ENCODE measurements at places on chromosomes 3 and 15.

- DNase-seq, result no peak
These were observed 15.7 kb upstream of the ZXDC start for GRCh38 chr3:126491221-126492013.

DNA sequence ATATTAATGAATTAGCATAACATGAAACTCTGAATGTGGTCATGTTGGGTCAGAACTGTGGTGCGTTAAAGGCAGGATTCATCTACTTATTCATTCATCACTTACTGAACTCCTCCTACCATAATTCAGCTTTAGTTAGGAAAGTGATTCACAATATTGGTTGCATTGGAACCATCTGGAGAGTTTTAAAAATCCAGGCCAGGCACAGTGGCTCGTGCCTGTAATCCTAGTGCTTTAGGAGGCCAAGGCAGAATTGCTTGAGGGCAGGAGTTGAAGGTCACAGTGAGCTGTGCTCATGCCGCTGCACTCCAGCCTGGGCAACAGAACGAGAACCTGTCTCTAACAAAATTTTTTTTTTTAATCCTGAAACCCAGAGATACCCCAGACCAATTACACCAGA lies 44.2 kb upstream of the ATG7 start:
- DNase-seq, result no peak

GRCh38 chr3:39166134-39166710 lies 12.8 kb upstream of the CSRNP1 start:
- DNase-seq, result no peak

DNA sequence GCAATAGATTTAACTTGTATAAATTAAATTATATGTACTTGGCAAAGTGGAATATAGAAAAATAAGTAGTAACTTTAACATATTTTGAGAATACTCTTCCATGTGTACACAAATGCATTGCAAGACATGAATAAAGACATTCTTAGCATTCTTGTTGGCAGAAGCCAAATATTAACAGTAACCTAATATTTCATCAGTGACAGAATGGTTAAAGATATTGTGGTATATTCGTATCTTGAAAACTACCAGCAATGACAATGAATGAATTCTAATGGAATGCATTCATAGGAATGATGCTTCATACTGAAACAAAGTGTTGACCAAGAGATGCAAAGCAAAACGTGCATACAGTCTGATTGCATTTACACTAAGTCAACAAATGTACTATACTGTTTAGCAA lies 524.7 kb downstream of the GRM7 start:
- DNase-seq, result no peak

DNA sequence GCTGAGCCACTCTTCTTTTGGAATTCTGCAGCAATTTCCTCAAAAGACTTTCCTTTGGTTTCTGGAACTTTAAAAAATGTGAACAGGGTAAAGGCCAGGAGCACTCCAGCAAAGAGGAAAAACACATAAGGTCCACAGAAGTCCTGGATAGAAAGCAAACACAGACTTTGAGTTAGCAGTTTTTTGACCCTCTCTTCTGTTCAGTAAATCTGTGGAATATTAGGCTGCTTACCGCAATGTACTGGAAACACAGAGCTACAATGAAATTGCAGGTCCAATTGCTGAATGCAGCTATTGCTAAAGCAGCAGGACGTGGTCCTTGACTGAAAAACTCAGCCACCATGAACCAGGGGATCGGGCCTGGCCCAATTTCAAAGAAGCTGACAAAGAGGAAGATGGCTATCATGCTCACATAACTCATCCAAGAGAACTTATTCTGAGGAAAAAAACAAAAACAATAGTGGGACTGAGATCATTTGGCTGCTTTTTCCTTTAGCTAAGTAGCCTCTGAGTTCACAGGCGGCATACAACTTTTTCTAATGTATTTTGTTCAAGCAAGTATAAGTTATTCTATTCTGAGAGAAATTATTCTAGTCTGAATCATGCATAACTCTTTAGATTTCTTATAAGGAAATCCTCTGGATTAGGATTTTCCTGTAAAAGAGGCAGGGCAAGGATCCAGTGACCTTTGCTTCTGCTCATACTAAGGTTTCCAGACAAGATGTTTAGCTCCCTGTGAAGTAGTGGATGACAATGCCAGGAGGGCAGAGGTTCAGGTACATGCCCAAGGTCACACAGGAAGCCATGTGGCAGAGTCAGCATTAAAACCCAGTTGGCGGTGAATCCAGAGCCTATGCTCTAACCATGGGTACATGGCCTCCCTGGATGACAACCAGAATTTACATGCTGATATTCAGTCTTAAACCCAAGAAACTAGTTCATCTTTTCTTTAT lies 28.3 kb downstream of the SLC2A2 start:
- DNase-seq, result no peak

DNA sequence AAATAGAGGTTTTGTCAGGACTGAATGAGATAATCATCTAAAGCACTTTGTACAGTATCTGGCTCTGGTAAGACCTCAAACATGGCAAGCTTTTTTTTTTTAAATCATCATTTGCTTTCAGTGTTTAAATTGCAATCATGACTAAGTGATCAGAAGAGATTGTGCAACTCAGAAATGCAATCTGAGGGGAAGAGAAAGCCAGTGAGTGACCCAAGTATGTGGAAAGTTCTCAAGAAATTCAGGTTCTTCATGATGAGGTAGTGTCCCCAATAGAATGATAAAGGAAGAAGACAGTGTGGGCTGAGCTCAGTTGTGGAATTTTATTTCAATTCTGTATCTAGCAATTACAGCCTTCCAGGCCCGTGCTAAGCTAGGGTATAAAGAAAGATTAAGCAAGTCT lies 132.2 kb upstream of the TBC1D5 start:
- DNase-seq, result no peak

DNA sequence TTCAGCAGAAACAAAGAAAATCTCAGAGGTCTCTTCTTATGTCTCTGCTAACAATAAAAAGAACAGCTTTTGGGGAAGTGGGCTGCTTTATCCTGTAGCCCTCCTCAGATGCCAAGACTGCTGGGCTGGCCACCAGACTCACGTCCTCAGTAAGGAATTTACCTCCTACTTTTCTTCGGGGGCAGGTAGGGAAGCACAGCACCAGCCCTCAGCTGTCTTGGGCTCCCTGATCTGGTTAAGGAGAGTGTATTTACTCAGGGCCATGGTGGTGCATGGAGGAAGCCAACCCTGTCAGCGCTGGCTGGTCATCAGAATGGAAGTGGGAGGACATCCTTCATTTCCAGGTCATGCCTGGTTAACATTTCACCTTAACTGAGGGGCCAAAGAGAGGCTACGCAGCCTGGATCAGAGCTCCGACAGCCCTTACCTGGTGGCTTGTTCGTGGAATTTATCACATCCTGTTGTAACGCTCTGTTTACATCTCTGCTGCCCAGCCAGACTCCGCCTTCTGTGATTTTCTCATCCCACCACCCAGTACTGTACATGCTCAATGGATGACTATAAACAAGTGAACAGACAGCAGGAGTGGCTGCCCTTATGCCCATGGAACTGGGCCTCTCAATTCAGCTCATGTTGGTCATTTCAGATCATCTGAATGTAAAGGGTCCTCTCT lies 108.3 kb downstream of the IGF2BP2 start:
- no peak for DNase-seq

All from GM18507 (cell line).